ENCODE measurements at places on chromosomes 7 and 10.

DNA sequence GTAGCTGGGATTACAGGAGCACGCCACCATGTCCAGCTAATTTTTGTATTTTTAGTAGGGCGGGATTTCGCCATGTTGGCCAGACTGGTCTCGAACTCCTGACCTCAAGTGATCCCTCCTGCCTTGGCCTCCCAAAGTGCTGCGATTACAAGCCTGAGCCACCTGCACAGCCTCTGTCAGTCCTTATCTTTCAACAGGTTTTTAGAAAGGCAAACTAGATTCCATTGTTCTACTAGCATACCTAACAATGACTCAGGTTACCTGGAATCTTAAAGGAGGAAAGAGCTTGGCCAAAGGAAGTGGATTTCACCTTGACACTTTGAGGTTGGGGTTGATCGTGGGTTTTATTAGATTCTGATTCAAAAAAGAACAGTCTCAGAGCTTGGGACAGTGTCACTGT is 3.2 kb downstream of the ABCC2 start:
- no peak for DNase-seq

GRCh38 chr7:112006071-112006470 is 200.1 kb downstream of the DOCK4 start:
- DNase-seq, result no peak

DNA sequence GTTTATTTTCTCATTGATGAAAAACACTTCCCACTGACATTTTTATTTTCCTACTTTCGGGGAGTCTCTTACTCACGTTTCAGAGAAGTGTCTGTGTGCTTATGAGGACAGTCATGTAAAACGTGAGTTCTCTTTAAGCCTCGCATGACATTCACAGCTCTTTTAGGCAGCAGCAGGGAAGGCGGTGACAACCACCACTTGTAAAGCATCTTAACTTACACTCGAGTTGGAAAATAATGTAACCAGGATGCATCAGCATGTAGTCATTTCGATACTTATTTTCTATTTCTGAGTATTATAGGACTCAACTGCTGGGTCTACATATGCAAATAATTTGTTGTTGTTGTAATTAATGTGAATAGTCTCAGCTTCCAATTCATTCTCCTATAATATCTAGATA is 153.6 kb downstream of the SEMA3D start:
- DNase-seq, result no peak

- no peak for DNase-seq
These were observed at the start of gene ARHGAP22 for GRCh38 chr10:48604991-48605508. TSS of gene ARHGAP22 (minus strand) at chr10:48605073. CDS start at chr10:48604796, 277 bp downstream.

DNA sequence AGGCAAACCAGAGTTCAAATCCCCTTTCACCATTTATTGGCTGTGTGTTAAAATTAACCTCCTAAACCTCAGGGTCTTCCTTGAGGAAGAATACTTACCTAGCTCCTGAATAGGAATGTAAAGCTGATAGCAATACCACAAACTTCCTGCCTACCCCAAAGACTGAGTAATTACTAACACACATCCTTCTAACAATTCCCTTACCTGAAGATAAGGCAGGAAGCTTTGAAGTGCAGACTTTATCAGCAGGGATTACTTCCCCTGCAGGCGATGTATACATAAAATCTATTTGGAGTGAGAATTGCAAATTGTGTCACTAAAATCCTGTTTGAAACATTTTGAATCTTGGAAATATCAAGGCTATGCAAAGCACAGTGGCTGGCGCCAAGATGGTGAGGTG is 21.2 kb downstream of the EVX1 start:
- no peak for DNase-seq

GRCh38 chr10:111118758-111119157 is 41.9 kb downstream of the ADRA2A start:
- no peak for DNase-seq

GRCh38 chr10:113689057-113689456 is 9.3 kb downstream of the CASP7 start:
- DNase-seq, result no peak

DNA sequence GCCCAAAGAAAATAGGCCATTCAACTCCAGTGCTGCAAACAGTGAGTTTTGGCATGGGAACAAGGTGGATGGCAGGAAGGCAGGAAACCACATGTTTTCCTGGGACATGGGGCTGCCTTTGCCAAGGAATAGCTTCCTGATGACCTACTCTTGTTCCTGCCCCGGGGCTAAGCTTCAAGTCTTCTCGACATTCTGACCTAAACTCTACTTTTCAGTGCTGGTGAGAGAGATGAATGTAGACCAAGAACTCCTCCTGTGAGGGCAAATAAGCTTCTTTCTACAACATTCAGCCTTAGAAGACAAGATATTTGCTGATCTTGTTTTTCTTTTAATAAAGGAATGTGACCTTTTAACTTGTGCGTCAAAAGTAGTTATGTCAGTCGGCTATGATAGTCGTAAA is 199.0 kb downstream of the GPR37 start:
- no peak for DNase-seq

GRCh38 chr7:108311446-108312168 is 144.6 kb downstream of the NRCAM start:
- no peak for DNase-seq

All from naive thymus-derived CD4-positive, alpha-beta T cell (primary cell).